ELF-1 (cell line): ENCODE measurements at places on chromosomes 3 and 15.

DNA sequence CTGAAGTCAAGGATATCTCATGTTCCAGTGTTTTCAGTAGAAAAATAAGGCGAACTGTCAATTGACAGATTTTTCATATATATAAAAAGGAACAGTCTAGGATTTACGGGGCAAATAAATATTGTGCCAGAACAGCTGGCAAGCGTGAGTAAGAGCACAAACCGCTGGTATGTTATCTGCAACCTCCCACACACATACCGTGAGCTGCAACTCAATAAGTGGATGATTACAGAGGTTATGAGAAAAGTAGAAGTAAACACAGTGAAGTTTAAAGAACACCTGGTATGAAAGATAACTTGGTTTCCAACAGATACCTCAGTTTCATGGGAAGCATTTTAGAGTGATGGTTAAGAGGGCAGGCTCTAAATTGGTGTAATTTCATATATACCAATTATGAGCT lies 733.4 kb downstream of the TUSC7 start:
- no peak for DNase-seq

GRCh38 chr3:169954142-169954756 lies 12.4 kb upstream of the SEC62 start:
- DNase-seq = no peak

GRCh38 chr3:100912976-100913545 lies 80.2 kb downstream of the ABI3BP start:
- no peak for DNase-seq

DNA sequence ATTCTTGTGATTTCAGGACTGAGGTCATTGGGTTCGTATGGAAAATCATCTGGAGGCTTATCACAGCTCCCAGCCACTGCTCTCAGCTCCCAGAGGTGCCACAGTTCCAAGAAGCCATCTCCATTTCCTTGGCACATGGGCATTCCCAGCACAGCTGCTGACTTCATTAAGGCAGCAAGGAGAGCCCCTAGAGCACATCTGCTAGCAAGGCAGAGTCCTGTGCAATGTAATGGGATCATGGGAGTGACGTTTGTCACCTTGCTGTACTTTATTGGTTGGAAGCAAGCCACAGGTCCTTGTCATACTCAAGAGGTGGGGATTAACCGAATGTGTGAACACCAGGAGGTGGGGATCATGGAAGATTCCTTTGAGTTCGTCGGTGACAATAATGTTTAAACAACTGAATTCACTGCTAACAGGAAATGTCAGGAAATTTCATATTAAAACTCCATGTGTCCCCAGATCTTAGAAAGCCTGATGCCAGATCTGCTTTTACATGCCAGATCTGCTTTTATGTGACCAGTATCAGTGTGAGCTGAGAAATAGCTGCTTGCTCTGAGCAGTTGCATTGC lies 148.8 kb downstream of the GABRG3 start:
- no peak for DNase-seq
